ENCODE measurements at places on chromosomes 7 and 10. TPM values are rescaled to one million over a fixed set of nuclear protein-coding genes. Genes with fewer than 3 reads are reported as not detected.

The TCTN3 gene
- 66.6 TPM for total RNA-seq

The C1GALT1 gene
- 98.1 TPM for total RNA-seq

The PSD gene
- total RNA-seq = 3.7 TPM

The ICA1 gene
- total RNA-seq = 0.13 TPM

The ADRA2A gene
- 2.0 TPM for total RNA-seq

The GATA3 gene
- total RNA-seq = not detected

The CH25H gene
- total RNA-seq = 0.20 TPM

The LRMDA gene
- total RNA-seq = 1.0 TPM

The NEURL1 gene
- total RNA-seq = under 0.01 TPM

The CCL24 gene
- total RNA-seq = not detected

The CUBN gene
- total RNA-seq = 3.4 TPM

The PYROXD2 gene
- total RNA-seq = 22.9 TPM

The GBX1 gene
- total RNA-seq = not detected

The PPP1R9A gene
- total RNA-seq = 0.78 TPM

The CPXM2 gene
- total RNA-seq = 114 TPM

The DLG5 gene
- total RNA-seq = 59.4 TPM

The BAMBI gene
- 12.2 TPM for total RNA-seq

The RBP3 gene
- not detected for total RNA-seq

The HGF gene
- 51.1 TPM for total RNA-seq

The GRID2IP gene
- not detected for total RNA-seq

The TRIM50 gene
- not detected for total RNA-seq

The CLDN12 gene
- 58.6 TPM for total RNA-seq

The AKR1E2 gene
- total RNA-seq = 18.4 TPM

The CACNB2 gene
- total RNA-seq = 0.20 TPM

The SP8 gene
- total RNA-seq = not detected

The PRRT4 gene
- 0.13 TPM for total RNA-seq

The AMZ1 gene
- total RNA-seq = 0.50 TPM

The TSPAN33 gene
- total RNA-seq = 0.53 TPM

The TMED4 gene
- 121 TPM for total RNA-seq

The PRF1 gene
- not detected for total RNA-seq

The INHBA gene
- 67.4 TPM for total RNA-seq

The PDZD7 gene
- 5.5 TPM for total RNA-seq

The GHRHR gene
- total RNA-seq = not detected

The SPDYE9 gene
- total RNA-seq = not detected

The EGFR gene
- 47.8 TPM for total RNA-seq

The H2BK1 gene
- total RNA-seq = not detected

The EPHB6 gene
- total RNA-seq = 18.4 TPM

The AOAH gene
- not detected for total RNA-seq

The BCAP29 gene
- total RNA-seq = 45.7 TPM

The MNX1 gene
- not detected for total RNA-seq

The ADCYAP1R1 gene
- not detected for total RNA-seq

The SAMD8 gene
- 41.6 TPM for total RNA-seq

The FAM180A gene
- total RNA-seq = 51.3 TPM

The PCGF5 gene
- total RNA-seq = 33.6 TPM

The SPDYE6 gene
- not detected for total RNA-seq

The ZPBP gene
- total RNA-seq = not detected

The CCL26 gene
- 1.8 TPM for total RNA-seq

The USP6NL gene
- total RNA-seq = 11.7 TPM

The FAM25G gene
- total RNA-seq = not detected

The SLC35B4 gene
- total RNA-seq = 19.8 TPM

The GCK gene
- 1.4 TPM for total RNA-seq

The ADAM8 gene
- total RNA-seq = 2.7 TPM

The UNCX gene
- not detected for total RNA-seq

The DNAJC2 gene
- total RNA-seq = 9.9 TPM

All from smooth muscle cell of the pulmonary artery (primary cell).